NCI-H1930 (cell line): ENCODE measurements at places on chromosomes 7 and 10.

GRCh38 chr10:123807444-123808035 is 84.1 kb downstream of the CPXM2 start:
- DNase-seq, result no peak

DNA sequence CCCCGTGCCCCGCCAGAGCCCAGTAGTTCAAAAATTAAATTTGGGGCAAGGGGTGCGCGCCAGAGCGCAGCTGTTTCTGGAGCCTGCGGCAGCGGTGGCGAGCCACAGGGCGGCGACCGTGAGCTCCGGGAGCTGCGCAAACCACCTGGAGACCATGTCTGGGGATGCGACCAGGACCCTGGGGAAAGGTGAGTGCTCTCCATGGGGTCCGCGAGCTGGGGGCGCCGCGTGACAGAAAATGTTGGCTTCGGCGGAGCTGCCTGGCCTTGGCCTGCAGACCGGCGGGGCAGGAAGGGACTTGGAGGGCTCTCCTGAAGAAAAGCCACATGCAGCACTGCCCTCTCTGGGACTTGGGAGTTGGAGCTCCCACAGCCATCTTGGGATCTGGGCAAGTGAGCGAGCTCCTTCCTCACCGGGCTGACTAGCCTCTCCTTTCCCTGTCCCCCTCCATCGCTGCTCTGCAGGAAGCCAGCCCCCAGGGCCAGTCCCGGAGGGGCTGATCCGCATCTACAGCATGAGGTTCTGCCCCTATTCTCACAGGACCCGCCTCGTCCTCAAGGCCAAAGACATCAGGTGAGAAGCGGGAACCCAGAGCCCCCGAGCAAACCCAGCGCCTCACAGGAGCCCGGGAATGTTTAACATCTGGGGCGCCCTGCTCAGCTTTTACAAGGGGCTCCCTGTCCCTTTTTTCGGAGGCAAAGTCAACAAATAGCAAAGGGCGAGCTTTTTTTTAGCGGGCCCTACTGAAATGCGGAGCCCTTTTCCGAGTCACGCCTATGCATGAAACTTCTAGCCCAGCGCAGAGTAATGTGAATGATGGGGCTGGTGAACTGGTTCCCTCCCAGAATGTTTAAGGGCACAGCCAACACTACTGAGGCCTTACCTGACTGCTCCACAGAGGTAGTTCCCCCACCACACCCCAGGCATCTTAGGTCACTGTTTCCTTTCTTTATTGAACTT is 6.1 kb downstream of the GSTO2 start:
- DNase-seq, result peak; percentile 53

GRCh38 chr10:123009105-123009820 is 457 bp downstream of the ACADSB start:
- no peak for DNase-seq

DNA sequence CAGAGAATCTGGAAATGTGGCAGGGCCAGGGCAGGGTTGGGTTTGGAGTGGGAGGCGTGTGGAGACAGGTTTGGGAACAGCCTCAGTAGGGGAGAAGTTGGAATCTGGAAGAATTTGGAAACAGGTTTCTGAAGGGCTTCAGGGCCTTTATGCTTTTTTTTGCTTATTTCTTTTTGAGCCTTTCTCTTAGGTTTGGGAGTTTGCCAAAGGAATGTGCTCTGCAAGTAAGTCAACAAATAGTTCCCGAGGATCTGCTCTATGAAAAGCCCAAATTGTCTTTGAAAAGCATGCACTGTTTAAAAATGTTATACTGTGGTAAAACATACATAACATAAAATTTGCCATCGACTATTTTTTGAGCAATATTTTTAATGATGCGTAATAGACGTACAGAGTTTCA is 86.7 kb upstream of the ADRB1 start:
- no peak for DNase-seq

GRCh38 chr10:784403-785088 is 95.1 kb upstream of the DIP2C start:
- DNase-seq, result no peak

DNA sequence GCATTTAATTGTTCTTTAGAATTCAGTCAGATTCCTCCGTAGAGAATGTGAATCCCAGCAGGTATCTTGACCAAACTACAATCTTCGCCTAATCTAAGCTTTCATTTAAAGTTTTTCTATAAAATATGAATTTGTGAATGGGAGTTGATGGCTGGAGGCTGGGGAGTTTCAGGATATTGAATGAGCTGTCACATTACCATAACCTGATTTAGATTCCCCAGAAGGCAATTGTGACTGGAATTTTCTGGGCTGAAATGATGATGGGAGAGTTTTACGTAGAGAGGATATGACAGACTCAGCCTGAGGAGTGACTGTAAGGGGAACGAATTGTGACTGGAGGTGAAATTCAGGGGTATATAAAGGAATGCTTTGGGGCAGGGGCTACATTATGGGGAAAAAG is 411.7 kb upstream of the FZD8 start:
- no peak for DNase-seq

- DNase-seq, result no peak
These were observed 631 bp downstream of the POR start for GRCh38 chr7:75915416-75916156.

DNA sequence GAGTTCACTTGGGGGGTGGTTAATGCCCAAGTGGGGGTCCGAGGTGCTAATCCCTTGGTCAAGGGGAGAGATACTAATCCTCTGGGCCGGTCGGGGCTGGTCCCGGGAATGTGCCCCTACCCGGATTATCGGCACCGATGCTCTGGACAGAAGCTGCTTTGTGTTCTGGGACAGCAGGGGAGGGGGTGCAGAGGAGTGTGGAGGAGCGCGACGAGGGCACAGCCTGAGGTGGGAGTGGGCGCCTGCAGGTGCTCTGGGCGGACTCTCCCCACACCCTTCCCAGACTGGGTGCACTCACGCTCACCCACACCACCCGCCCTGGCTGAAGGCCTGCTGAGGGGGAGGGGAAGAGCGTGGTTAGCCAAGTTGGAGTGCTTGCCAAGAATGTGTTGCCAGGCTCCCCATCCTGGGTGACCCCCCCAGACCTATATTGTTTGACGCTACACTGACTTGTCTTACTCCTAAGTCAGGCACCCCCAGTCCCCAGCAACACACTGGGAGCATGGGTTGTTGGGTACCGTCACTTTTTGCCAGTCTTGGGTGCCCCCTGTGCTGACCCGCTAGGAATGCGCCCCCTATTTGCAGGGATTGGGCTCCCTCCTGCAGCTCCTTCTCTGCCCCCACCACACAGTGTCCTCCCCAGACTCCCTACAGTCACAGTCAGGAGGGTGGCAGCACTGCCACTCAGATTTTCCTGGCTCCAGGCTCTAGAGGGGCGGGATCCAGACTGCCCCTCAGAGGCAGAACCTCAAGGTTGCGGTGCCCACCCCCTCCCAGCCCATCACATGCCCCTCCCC is 1.2 kb downstream of the SLC4A2 start:
- DNase-seq, result no peak

GRCh38 chr10:88934900-88935672 is 17.5 kb downstream of the ACTA2 start:
- DNase-seq, result peak; percentile 58
